ENCODE measurements at places on chromosomes 6 and 20.

DNA sequence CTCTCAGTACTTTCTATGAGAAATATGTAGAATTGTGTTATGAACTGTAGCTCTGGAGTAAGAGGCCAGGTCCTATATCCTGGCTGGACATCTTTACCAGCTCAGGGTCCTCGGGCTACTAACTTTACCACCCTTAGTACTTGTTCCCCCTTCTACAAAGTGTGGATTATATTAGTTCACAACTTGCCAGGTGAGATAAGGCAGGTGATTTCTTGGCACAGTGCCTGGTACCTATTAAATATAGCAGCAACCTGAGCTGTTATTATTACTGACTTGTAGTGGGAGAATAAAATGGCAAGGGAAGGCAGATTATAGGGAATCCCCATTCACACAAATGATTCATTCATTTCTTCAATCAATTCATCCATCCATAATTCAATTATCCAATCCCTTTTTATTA, 150.1 kb downstream of the DOK5 start:
- no peak for DNase-seq

- DNase-seq = peak; percentile 13
Measured at GRCh38 chr20:57680934-57681914, 28.6 kb downstream of the PMEPA1 start.

DNA sequence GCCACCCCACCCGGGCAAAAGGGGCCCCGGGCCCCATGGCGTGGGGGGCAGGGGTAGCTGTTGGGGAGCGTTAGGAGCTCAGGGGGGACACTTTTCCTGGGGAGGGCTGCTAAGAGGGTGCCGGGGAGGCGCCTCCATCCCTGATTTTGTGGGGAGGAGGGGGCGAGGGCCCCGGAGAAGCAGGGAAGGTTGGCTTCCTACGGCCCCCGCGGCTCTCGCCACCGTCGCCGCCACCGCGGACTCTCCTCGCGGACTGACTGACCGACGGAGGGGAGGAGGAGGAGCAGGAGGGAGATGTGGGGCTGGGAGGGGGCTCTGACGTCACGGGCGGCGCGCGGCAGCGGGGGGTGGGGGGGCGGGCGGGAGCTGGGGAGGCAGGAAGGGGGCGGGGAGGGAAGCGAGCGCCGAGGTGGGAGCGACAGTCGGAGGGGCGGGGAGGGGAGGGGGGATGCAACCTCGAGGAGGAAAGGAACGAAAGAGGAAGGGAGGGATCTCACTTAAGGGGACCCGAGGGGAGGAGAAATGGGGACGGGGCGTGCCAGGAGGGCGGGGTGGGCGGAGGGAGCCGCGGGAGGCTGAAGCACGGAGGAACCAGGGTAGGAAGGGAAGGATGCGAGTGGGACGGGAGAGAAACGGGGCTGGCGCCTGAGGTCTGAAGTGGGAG, 5.1 kb downstream of the GABBR1 start:
- peak; percentile 52 for DNase-seq

DNA sequence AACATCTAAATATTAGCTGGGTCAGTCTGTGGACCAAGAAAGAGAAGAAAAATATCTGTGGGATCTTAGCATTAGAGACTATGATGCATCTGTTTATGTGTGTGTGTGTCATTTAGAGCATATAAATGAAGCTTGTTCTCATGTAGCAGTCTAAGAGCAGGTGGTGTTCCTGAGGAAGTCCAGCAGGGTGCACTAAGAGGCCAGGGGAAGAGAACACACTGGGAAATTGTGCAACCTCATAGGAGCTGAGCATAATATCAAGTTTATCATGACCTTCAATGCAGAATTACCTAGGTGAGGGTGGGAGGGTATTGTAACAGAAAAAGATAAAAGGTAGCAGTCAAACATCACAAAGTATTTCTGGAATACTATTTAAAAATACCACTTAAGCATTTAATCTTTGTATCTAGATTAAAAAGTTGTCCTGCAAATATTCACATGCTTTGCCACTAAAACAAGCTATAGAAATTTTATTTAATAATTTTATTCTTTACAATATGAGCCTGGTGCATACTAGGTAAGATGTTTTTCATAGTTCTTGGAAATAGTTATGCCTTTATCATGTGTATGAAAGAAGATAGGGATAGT, 80.5 kb downstream of the SMPDL3A start:
- no peak for DNase-seq

GRCh38 chr6:33960345-33961313, 156.8 kb upstream of the MLN start:
- DNase-seq = no peak

GRCh38 chr20:43304598-43304997, 114.9 kb upstream of the PTPRT start:
- DNase-seq = no peak

GRCh38 chr6:40410821-40411220, 176.3 kb downstream of the LRFN2 start:
- DNase-seq = no peak

DNA sequence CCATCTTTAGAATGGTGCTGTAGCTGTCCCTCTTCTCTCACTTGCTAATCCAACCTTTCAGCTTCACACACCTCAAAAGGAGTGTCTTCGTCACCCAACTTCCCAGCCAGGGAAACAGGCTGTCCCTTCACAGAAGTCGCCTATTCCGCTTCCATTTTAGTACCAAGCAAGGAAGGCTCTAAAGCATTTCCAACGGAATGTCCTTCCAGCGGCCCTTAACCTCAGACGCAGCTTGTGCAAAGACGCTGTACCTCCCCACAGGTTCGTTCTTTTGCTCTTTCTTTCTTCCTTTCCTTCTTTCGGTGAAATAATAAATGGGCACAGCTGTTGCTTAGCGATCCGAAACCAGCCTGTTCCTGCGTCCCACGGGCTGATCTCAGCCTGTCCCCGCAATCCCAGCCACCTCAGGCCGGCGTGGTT, 1.5 kb downstream of the PTPRT start:
- no peak for DNase-seq

DNA sequence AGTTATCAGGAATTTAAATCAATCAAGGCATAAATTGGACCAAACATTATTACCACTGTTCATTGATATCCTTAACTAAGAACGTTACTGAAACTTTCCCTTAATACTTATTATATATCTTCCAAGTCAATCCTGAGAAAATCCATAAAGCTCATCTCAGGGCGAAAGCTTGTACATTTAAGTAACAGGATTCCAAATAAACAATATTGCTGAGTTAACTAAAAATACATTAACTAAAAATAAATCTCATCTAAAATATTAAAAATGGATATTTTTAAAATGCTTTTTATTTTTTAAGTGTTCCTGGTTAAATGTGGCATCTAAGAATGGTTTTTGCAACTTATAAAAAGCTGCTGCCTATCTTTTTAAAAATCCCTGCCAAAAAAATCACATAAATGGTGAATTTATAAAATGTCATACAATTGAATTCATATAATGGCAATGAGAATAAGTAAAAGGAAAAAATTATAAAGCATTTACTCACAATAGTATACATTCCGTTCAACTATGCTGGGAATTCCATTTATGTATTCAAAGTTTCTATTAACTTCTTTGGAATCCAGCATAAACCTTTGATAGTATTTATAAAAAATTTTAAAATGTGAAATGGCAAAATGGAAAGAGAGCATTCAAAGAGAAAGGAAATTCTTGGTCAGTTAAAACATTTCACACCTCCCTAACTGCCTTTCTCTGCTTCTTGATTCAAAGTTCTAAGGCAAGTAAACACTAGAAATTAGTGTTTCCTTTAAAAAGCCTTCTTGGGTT, 20.8 kb upstream of the GMDS start:
- no peak for DNase-seq

- DNase-seq = no peak
Measured at GRCh38 chr20:33830371-33830770, 19.2 kb downstream of the CHMP4B start.

DNA sequence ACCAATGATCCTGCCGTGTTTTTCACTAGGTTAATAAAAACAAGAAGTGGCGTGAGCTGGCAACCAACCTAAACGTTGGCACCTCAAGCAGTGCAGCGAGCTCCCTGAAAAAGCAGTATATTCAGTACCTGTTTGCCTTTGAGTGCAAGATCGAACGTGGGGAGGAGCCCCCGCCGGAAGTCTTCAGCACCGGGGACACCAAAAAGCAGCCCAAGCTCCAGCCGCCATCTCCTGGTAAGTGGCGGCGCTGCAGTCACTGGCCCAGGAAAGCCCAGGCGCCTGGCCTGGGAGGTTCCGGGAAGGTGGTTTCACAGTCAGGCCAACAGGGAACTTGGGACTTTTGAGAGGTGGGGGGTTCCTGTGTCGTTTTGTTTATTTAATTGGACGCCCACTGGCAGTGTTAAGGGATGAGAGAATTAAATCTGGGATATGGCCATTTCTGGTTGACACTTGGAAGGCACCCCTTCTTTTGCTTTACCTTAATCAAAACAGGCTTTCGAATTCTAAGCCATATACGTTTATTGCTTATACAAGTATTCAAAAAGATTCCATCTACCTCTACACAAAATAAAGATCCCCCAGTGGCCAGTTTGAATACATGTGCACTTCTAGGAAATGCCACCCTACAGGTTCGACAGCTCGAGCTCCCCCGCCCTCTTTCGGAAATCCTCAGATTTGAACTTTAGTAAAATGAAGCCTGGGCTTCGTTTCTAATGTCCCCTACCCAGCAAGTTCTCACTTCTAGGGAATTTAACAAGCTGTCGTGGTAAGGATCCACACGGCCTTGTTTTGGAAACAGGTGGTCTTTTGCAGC, 138.9 kb downstream of the TMEM242 start:
- peak; percentile 36 for DNase-seq

- DNase-seq = no peak
Measured at GRCh38 chr6:28769626-28770402, 154.0 kb downstream of the TRIM27 start.

DNA sequence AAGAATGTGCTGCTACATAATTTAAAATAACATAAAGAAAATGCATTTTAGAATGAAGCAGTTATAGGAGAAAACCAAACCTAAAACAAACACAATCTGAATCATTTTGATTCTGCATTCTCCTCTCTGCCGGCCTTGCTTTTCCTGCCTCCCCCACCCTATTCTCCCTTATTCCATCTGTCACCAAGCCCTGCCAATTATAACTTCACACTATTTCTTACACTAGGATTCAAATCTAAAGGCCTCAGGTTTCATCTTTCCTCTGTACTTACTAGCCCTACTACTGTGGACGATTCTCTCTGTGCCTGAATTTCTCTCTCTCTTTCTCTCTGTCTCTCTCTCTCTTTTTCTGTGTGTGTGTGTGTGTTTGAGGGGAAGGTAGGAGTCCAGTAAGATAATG, 18.7 kb upstream of the PRIM2 start:
- DNase-seq = no peak

DNA sequence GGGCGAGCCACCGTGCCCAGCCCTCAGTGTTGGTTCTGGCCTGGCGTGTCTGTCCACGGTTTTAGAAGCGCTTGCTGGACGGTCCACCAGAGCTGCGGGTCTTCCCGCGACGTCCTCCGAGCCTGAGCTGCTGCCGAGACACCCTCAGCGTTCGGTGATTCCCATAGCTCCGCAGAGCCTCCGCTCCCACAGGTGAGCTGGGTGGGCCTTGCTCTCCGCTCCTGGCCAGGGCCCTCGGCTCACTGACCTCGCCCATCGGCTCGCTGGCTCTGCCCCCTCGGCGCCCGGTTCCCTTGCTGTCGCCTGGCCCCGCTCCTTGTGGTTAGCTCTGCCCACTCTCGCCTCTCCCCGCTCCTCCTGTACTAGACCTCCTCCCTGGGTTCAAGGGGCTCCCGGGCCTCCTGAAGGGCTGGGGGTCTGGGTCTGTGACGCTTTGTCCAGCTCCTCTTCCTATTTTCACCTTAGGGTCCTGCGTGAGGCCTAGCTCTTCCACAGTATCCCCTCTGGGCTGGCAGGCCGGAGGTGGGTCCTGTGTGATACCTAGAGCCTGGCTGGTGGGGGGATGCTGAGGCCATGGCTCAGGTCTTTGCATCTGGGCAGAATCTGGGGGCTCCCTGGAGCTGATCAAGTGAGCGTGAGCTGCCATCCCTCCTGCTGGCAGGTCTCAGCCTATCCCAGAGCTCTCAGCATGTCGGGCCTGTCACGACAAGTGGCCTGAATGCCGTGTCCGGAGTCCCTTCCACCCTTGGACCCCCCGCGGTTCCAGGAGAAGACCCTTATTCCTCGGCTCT, 5.0 kb upstream of the COX4I2 start:
- DNase-seq = no peak

DNA sequence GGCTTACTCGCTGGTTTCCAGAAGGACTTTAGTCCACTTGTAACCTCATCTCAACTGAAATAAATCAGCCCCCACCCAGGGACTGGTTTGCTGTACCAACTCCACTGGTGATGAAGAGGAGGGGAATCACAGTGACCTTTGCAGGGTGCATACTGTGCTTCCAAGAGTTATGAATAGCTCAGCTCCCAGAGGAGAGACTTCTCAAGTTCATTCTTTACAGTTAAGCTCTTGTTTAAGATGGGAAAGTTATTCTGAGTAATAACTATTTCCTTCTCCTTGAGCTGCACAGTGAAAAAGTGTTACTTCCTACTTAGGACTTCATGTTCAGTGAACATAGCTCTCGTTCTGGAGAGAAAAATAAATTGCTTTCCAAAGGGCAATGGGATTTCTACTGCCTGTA, 166.5 kb upstream of the ECI2 start:
- DNase-seq = no peak

GRCh38 chr20:48489046-48489463, 338.7 kb downstream of the PREX1 start:
- no peak for DNase-seq

DNA sequence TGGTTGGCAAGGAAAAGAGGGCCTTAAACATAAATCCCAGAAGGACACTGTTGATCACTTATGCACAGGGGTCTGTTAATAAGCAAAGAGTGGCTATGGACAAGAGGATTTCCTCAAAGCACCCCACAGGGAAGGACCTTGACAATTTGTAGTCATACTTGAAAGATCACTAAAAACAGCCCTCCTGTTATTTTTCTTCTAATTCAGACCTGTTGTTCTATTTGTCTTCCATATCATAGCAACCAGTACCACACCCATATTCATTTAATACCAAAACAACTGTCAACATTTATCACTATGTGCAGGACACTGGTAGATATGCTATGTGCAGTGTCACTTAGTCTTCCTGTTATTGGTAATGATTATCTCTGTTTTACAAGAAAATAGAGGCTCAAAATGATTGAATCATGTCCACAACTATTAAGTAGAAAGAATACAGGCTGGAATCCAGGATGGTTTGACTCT, 3.2 kb upstream of the DYNLRB1 start:
- no peak for DNase-seq

- DNase-seq = no peak
Measured at GRCh38 chr6:148250975-148251685, 91.5 kb upstream of the SASH1 start.

DNA sequence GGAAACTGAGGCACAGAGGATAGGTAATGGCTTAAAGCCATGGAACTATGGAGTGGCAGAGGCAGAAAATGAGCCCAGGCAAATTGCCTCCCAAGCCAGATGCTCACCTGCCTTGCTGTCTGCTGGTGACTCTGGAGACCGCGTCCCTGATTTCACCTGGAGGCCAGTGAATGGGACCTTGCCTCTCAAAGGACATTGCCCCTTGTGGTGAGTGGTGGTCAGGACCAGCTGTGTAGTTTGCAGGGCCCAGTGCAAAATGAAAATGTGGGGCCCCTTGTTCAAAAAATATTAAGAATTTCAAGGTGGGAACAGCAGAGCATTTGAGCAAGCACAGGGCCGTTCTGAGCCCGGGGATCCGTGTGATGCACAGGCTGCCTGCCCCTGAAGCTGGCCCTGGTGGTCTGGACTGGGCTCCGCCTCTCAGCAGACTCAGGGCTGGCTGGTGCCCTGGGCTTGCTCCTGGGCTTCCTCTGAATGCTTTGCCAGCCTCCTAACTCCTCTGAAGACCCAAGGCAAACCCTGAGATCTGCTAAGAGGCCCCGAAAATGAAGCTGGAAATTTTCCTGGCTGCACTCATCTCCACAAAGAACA, 19.8 kb upstream of the KCNG1 start:
- DNase-seq = no peak

- no peak for DNase-seq
Measured at GRCh38 chr20:58205850-58206249, 22.6 kb downstream of the ANKRD60 start.

Measured in effector memory CD4-positive, alpha-beta T cell (primary cell).